ENCODE measurements at places on chromosomes 5 and 9.

GRCh38 chr9:129839324-129840023 lies 4.2 kb downstream of the USP20 start:
- DNase-seq = no peak

DNA sequence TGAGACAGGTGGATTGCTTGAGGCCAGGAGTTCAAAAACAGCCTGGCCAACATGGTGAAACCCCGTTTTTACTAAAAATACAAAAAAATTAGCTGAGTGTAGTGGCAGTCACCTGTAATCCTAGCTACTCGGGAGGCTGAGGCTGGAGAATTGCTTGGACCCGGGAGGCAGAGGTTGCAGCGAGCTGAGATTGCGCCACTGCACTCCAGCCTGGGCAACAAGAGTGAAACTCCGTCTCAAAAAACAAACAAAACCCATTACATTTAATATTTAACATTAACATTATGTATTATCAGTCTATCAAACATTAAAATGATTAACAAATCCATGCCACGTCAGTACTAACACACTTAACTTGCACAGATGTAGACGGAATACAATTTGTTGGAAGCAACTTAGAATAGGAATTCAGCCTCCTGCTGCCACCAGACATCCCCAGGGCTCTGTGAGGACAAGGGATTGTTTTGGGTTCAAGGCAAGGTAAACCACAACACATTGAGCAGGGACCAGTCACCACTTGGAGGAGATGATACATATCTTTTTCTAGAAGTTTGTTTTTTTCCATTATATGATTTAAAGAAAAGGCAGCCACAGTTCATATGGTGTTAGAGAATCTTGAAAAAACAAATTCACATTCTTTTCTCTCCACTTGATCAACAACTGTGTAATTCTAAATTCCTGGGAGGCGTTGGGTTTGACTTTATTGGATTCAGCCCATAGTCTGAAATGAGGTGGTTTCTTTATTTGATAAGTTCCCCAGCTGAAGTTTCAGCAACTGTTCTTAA lies 104.1 kb upstream of the BASP1 start:
- no peak for DNase-seq

GRCh38 chr9:37174247-37174646 lies 53.9 kb downstream of the ZCCHC7 start:
- DNase-seq = no peak

GRCh38 chr5:34008802-34009201 lies 952 bp upstream of the AMACR start:
- no peak for DNase-seq

GRCh38 chr5:138372225-138372624 lies 19.7 kb downstream of the KDM3B start:
- peak; percentile 49 for DNase-seq

GRCh38 chr9:71209890-71210289 lies 88.5 kb upstream of the TRPM3 start:
- DNase-seq = no peak

GRCh38 chr5:138622051-138622450 lies 46.9 kb upstream of the HSPA9 start:
- DNase-seq = no peak

DNA sequence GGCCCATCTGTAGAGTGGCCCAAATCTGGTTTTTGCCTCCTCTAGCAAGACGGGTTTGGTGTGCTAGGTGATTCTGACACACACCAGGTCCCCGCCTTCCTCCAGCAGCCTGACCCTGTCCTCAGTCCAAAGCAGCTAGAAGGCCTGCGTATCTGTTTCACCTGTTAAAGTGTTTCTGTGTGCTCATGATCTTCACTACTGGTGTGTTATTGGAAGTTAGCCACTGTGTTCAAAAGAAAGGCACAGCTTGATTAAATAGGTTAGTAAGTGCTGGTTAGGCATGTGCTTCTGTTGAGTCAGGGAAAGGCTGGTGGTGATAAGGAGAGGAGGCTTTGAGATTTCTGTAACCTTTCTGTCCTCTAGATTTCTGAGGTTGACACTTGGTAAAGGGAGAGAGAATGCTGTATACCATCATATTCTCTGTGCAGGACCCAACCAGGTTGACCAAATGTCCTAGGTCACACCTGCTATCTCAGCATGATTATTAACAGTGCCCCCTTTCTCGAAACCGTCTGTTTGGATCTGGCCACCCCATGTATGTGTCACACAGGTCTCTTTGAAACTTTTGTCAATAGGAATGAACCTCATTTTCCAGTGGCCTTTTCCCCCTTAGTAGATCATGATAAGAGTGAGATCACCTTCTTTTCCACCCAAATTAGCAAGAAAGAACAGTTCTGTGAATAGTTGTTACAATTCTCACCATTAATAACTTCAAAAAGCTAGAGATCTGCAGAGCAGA lies 58.8 kb downstream of the ARHGAP26 start:
- no peak for DNase-seq

- DNase-seq = peak; percentile 46
These were observed 9.0 kb downstream of the NIPSNAP3B start for GRCh38 chr9:104772714-104773510.

DNA sequence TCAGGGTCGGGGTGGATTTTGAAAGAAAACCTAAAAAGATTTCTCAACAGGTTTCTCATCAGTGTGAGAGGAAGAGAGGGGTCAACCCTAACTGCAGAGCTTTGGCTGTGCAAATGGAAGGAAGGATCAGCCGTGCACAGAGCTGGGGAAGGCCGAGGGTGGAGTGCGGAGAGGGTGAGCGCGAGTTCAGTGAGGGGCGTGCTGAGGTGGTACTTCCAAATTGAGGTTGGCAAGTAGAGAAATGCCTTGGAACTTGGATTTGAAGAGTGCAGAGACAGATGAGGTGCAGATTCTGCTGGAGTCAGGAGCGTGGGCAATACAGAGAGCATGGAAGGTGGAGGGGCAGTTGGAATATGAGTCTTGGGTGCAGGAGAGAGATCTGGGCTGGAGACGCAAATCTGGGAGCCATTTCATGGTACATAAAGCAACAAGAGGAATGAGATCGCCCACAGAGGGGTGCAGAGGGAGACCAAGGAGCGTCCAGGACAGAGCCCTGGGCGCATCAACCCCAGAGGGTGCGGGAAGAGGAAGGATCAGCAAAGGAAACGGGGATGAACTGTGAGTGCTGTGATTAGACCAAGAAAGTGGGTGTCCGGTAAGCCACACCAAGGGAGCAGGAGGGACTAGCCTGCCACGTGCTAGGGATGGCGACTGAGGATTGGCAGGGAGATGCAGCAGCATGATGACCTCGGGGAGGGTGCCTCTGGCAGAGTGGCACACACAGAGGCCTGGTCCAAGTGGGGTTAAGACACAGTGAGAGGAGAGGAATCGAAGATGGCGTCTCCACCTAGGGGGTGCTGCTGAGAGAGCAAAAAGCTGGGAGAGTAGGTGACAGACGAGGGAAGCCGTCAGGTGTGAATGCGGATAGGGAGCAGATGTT lies 105.8 kb downstream of the ADAMTS2 start:
- DNase-seq = no peak

- no peak for DNase-seq
These were observed 10.9 kb downstream of the EXOC3 start for GRCh38 chr5:453725-454481.

DNA sequence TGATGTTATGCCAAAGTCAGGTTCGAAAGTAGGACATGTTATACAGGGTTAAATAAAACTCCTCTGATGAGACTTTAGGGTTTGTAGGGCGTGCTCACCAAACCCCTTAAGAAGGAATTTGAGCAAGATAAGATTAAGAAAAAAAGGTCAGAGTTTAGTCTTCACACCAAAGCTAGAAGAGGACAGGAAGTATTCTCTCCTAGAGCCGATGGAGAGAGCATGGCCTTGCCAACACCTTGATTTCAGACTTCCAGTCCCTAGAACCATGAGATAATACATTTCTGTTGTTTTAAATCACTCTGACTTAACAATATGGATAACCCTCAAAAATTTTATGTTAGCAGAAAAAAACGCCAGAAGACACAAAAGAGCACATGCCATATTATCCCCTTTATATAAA lies 16.3 kb upstream of the PLCXD3 start:
- no peak for DNase-seq

DNA sequence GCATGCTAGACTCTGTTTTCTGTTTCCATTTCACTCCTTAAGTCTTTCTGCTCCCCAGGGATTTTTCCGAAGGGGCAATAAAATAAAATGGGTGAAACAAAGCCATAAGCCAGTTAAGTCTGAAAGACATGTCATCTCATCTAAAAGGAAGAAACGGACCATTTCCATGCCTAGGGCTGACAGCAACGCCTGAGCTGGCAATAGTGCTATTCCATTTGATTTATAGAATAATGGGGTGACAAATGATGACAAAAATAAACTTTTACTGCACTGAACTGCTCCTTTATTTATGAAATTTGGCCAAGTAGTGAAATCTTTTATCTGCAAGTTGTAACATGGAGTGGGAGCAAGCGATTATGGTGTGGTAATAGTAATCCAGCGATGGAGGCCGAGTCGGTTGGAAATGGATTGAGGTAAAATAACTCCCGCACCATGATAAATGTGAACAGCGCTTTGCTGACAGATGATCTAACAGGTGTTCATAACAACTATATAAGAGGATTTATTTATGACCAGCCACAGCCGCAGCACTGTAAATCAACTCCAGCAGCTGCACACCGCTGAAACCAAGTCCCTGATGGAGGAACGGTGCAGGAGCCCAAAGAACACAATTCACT lies 219.8 kb upstream of the TBCA start:
- DNase-seq = no peak

GRCh38 chr9:103714992-103715391 lies 379.1 kb upstream of the SMC2 start:
- no peak for DNase-seq

- no peak for DNase-seq
These were observed 6.0 kb downstream of the NDOR1 start for GRCh38 chr9:137211532-137211931.

- peak; percentile 87 for DNase-seq
These were observed 18.3 kb upstream of the NDST1 start for GRCh38 chr5:150489360-150490295.

DNA sequence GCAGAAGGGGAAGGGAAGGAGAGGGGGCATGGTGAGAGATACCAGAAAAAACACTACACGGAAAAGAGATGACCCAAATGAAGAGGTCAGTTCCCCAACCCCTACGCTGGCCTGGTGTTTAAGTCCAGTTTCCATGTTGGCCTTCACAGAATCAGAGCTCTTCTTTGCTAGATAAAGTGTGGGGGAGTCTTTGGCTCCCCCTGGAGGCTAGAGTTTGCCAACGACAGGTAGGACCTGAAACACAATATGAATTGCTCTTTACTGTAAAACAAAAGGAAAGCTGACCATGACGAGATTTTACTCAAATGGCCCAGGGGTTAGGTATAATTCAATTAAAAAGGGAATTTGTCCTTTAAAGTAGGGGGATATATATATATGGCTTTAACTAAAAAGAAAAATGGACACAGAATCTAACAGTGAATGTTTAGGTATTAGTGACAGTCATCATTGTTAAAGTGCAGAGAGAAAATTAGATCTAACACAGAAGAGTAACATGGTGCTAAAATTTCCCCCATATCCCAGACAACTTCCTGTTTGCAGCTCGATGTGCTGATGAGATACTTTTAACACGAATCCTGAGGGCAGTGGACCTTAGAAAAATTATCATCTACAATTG lies 92.0 kb downstream of the SV2C start:
- peak; percentile 80 for DNase-seq

- no peak for DNase-seq
These were observed 177.4 kb downstream of the SAXO1 start for GRCh38 chr9:18855656-18856055.

- DNase-seq = no peak
These were observed 24.3 kb downstream of the GCNT4 start for GRCh38 chr5:75028090-75028489.

GRCh38 chr9:130327070-130327780 lies 61.7 kb downstream of the HMCN2 start:
- no peak for DNase-seq

DNA sequence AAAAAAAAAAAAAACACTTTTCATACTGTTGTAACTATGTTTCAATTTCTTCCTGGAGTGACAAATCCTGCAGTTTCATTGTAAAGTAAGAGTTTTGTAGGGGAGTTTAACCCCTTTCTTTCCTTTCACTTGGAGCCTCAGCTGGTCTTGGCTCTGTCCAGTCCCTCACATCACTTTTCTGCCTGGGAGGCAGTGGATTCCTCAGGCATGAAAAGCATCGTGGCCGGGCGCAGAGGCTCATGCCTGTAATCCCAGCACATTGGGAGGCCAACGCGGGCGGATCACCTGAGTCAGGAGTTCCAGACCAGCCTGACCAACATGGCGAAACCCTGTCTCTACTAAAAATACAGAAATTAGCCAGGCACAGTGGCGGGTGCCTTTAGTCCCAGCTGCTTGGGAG lies 45.6 kb upstream of the MYO10 start:
- no peak for DNase-seq

DNA sequence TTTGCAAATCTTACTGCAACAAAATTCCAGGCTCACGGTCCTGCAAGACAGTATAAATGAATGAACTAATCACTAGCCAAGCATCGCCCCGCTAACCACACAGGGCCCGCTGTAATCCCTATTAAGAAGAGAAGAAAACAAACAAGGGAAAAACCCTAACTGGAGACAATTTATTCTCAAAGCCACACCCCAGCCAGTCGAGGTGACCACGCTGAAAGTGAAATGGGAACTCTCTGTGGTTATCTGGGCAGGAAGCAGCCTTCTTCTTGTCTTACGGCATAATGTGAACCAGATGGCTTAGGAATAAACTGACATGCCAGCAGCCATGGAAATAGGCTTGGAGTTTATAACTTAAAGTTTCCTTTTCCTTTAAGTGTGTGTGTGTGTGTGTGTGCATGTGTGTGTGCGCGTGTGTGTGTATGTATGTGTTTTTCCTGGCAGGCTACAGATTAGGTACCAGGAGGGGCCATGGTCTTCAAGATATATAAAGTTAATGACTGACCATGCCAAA lies 120.2 kb downstream of the SEMA6A start:
- peak; percentile 77 for DNase-seq

DNA sequence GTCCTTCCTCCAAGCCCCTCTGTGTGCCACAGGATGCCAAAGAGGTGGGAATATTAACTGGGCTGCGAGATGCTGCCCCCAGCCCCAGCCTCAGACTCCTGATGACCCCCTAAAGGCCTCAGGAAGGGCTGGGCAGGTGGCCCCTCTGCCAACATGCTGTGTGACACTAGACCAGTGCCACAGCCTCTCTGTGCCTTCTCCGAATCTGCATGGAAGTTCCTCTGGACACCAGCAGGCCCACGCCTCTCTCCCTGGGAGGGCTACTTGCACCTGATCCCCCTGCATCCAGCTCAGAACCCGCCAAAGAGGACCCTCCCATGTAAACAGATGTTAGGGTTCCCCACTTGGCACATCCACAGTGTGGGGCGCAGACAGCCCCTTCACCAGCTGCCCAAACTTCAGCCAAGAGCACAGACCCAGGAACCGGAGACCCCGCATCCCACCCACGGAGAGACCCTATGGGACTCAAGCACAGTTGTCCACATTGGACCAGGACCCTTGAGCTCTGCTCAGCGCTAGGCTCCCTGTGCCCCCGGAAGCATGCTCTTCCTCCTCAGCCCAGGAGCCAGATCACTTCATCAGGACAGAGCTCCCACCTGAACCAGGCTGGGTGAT lies 91.6 kb upstream of the LMX1B start:
- DNase-seq = no peak

DNA sequence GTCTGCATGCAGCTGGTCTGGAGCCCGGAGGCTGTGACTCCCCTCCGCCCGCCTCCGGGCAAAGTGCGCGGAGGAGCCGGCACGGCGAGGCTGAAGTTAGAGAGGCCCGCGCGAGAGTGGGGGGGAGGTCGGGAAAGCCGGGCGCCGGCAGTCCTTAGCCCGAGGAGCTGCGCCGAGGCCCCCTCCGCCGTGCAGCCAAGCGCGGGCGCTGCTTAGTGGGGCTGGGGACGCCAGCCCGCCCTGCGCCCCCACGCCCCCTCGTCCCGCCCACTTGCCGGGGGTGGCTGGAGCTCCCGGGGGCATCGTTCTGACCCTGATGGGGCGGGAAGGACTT lies 403 bp downstream of the NINJ1 start:
- DNase-seq = no peak

- DNase-seq = peak; percentile 59
These were observed 639 bp downstream of the EHMT1 start for GRCh38 chr9:137619240-137620047.

All from GM12865 (cell line).